ENCODE measurements at places on chromosomes 4 and X. TPM values are rescaled to one million over a fixed set of nuclear protein-coding genes. Genes with fewer than 3 reads are reported as not detected.

- no peak for DNase-seq
Measured at GRCh38 chrX:47191331-47191730, 2.3 kb upstream of the UBA1 start.

NWD2 gene
- 0.03 TPM for polyA plus RNA-seq

DNA sequence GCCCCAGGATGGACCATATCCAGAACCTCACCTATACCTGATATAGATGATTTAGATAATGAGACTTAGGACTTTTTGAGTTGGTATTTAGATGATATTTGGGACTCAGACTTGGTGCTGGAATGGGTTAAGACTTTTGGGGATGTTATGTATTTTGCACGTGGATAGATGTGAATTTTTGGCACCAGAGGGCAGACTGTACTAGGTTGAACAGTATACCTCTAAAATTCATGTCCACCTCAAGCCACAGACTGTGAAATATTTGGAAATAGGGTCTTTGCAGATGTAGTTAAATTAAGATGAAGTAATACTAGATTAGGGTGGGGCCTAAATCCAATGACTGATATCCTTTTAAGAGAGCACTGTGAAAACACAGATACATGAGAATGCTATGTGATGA is 15.6 kb downstream of the RBM41 start:
- no peak for DNase-seq

- no peak for DNase-seq
Measured at GRCh38 chrX:43000121-43000520, 222.2 kb upstream of the PPP1R2C start.

TMPRSS11E gene
- polyA plus RNA-seq, result 0.19 TPM

FAM47A gene
- polyA plus RNA-seq, result not detected

- no peak for DNase-seq
Measured at GRCh38 chrX:150094375-150094774, 156.1 kb upstream of the EOLA2 start.

GRCh38 chr4:41465146-41465761 is 72.7 kb upstream of the LIMCH1 start:
- DNase-seq, result no peak

GRCh38 chr4:153345012-153345981 is 809 bp downstream of the MND1 start:
- peak; percentile 59 for DNase-seq

NPY2R gene
- 0.08 TPM for polyA plus RNA-seq

DNA sequence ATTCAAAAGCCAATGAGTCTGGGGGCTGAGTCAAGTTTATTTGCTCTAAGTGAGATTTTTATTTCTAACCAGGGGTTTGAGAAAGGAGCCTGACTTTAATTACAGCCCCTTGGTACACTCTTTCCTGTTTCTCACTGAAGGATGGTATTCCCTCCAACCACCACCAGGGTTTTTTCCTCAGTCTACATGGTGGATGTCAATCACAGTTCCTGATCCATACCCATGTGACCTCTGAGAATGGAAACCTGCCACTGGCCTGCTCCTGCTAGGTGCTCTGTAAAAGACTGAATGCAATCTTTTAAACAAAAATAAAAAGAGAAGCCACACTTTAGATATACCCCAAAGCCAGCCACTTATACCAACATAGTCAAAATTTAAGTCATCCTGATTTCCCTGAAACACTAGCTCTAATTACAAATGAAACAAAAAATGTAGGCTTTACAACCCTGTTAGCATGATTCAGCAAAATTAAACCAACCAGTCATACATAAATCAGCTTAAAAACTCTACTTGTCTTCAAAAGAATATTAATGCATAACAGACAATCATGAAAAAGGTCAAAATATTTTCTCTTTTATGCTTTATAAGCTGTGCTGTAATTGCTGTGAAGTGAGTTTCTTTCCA is 112.1 kb upstream of the NWD2 start:
- DNase-seq, result no peak

CT55 gene
- 0.50 TPM for polyA plus RNA-seq

- DNase-seq, result no peak
Measured at GRCh38 chr4:141977433-141977832, 341.1 kb downstream of the IL15 start.

DNA sequence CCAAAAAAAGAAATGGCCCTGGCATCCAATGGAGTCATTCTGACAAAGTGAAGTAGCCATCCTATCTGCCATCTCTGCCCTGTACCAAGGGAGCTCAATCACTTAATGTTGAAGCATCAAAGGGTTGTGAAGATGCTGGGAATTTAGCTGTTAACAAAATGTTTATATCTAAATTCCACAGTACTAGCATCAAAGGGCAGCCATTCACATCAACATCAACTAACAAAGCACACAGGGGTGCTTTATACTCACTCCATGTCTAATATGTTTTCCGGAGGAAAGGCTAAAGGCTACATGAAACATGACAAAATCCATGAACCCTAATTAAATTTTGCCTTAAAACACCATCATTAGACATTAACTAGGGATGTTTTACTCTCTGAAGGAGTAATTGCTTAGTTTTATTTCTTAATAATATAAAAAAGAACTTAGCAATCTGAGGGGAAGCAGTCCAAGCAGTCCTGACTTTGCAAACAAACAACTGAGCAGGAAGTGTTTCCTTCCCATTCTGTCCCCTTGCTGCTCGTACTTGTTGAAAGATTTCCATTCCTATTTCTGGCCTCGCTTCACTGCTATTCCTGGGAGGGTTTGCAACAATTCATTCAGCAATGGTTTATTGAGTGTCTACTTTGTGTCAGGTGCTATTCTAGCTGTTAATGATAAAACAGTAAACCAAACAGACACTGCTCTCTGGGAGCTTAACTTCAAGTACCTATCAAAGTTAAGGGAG is 208.6 kb upstream of the SLC7A11 start:
- DNase-seq, result no peak

DNA sequence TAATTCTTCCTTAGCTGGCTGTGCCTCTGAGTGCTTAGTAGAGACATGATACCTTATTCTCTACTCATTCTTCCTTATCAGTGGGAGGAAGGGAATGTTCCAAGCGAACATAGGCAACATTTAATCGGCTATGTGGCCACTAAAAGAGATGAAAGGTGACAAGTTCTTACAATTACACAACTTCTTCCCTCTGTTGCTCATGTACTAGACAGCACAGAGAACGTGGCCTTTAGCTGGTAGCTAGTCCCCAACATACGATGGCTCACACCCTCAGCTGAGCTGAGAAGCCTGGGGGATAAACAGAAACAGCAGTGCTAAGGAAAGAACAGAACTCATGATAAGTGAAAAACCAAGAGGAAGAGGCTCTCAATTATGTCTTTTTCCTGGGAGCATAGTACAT is 52.2 kb downstream of the APOO start:
- no peak for DNase-seq

DNA sequence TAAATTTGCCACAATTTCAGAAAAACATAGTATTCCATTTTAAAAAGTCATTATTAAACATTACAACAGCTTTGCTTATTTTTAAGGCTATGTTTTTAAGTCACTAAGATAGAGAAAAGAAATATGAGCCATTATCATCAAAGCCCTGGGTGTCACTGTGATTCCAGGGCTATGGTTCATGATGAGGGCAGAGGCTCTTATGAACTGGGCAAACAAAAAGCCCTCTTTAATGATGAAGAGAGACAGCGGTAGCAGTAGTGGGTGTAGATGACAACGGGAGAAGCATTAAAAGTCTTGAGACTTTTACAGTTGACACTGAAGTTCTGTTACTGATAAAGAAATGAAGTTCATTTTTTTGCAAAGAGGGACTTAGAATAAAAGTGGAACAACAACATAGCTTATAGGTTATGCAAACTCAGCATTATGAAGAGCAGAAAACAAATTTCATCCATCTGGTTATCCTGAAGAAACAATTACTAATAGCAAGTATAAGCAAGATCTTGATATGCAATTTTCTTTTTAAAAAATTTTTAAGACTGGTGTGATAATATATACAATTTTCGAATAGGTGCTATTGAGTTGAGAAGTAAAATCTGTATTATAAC is 202.7 kb upstream of the ETNPPL start:
- peak; percentile 61 for DNase-seq

GRCh38 chr4:8329560-8329858 is 60.0 kb downstream of the HTRA3 start:
- no peak for DNase-seq

DNA sequence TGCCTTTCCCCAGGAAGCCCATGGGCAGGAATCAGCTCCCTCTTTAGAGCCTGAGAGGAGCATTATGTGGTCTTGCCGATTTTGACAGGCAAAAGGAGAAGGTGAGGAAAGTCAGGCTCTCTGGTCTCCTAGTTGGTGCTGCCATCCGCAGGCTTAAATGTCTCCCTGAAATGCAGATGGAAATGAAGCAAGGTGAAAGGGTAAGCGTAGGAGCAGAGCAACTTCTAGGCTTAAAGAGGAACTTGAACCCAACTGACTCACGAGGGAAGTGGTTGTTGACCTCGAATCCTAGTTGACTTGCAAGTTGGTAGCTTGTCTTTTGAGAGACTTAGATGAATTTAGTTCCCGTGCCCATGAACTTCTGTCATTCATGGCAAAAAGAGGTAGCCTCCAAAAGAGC is 205.9 kb downstream of the PTTG2 start:
- no peak for DNase-seq

GRCh38 chrX:95318882-95319281 is 1365.8 kb upstream of the DIAPH2 start:
- no peak for DNase-seq

GRCh38 chr4:178415925-178416324 is 973.7 kb upstream of the AGA start:
- DNase-seq, result no peak

- DNase-seq, result no peak
Measured at GRCh38 chr4:140296335-140297220, 76.9 kb upstream of the SCOC start.

Data from right lung (tissue), 10 donors.